ENCODE measurements at places on chromosomes 16 and 17.

- DNase-seq, result peak; percentile 31
These were observed 165.6 kb downstream of the SPECC1 start for GRCh38 chr17:20174588-20175265.

- no peak for DNase-seq
These were observed 8.6 kb upstream of the METTL9 start for GRCh38 chr16:21590796-21591195.

- no peak for DNase-seq
These were observed 54.9 kb upstream of the GPRC5B start for GRCh38 chr16:19939553-19939952.

- peak; percentile 87 for DNase-seq
These were observed 693.3 kb downstream of the CDH11 start for GRCh38 chr16:64428463-64429113.

- no peak for DNase-seq
These were observed 6.4 kb upstream of the MTSS2 start for GRCh38 chr16:70692130-70692872.

- no peak for DNase-seq
These were observed 42.8 kb upstream of the TNRC6A start for GRCh38 chr16:24686678-24687077.

GRCh38 chr17:17364338-17364667 is 61.1 kb downstream of the NT5M start:
- DNase-seq, result no peak

DNA sequence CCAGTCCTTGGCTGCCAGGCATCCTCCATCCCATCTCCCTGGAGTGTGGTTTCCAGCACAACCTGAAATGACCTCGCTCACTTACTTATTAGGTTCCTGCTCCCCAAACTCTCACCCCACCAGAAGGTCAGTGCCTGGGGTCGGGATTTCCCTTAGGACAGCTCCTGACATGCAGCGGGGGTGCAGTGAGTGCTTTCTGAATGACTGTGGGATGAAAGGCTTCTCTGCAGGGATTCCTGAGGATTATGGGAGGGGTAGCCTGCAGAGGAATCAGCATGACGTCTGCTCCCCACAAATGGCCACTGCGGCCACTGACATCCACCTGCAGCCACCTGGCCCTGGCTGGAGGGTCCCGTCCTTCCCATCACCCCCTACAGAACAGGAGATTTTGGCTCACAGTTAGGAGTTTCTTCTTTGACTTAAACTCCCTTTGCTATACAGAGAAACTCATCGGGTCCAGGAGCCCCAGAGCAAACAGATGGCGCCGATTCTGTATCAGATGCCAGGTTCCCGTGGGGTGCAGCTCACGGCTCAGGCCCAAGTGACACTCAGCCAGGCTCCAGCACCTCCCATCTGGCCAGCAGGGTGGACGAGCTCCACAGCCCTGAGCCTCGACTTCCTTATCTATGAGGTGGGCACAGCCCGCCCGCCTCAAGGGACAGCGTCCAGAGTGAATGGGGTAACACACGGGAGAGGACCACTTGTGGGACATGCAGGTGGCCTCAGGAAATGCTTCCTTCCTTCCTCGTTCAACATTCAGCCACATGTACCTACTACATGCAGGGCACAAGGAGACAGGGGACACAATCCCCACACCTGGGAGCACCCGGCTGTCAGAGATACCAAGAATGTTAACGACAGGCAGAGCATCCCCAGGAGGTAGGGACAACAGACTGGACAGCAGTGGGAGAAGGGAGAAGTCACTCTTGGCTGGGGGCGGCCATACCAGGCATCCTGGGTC is 69.8 kb downstream of the RMI2 start:
- no peak for DNase-seq

DNA sequence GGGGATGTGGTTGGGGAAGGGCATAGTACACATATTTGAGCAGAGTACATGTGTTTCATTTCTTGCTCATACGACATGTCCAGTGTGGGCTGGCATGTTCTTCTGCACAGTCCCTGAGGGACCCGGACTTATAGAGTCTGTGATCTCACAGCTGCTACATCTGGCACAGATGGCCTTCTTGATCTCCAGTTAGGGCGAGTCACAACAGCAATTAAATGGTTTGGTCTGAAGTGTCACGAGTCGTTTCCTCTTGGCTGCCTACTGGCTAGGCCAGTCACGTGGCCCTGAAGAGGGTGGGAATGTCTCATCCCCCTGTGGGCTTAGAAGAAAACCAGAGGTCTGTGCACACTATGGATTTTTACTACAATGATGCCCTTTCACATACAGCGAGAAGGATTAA is 443.6 kb downstream of the WWOX start:
- DNase-seq, result no peak

- no peak for DNase-seq
These were observed 91.3 kb upstream of the SEC14L1 start for GRCh38 chr17:77049440-77049839.

GRCh38 chr17:12415031-12415430 is 250.7 kb upstream of the MYOCD start:
- DNase-seq, result peak; percentile 69

GRCh38 chr16:81745704-81746558 is 33.2 kb upstream of the PLCG2 start:
- peak; percentile 56 for DNase-seq

GRCh38 chr17:81139428-81139827 is 25.9 kb upstream of the PVALEF start:
- DNase-seq, result no peak

- DNase-seq, result peak; percentile 87
These were observed 10.9 kb downstream of the COPZ2 start for GRCh38 chr17:48026502-48027321.

DNA sequence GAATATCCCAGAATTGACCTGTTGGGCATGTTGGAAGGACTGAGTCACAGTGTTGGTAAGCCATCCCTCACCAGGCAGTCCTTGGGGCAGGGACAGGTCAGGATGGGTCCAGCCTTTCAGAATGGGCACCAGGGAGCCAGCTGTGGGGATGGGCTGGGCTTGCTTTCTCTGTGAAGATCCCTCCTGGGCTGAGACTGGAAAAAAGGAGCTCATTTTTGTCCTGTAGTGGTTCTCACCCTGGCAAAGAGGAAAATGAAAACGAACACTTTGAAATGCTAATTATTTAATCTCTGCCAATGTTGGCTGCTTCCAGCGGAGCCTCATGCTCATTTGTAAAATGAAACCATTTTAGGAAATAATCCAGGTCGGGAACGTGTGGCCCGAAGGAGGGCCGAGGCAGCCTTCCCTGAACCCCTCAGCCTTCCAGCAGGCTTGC is 237.5 kb upstream of the SALL1 start:
- no peak for DNase-seq

- no peak for DNase-seq
These were observed 2.0 kb downstream of the VAMP2 start for GRCh38 chr17:8160741-8161221.

DNA sequence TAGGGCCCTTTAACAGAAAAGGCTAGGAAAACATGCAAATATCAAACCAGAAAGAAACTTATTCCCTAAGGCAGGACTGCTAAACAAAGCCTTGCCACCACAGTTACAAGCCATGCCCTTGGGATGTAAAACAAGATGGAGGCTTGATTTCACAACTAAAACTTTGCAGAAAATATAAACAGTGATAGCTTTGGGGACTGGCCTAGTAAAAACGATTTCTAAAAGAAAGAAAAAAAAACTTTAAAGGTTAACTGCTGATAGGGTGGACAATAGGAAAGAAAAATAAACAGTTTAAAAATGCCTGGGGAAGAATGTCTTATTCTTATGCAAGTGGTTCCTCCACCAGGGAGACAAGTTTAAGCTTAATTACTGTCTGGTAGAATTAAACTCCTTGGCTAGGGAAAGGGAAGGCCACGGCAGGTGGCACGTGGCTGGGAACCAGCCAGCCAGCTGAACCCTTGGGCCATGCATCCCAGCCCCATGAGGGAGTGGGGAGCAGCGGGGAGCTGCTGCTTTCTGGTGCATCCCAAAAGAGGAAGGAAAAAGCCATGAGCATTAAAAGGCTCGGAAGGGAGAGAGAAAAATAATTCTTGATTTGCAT is 10.7 kb upstream of the TMC5 start:
- no peak for DNase-seq

GRCh38 chr17:9421525-9421924 is 154.1 kb downstream of the STX8 start:
- no peak for DNase-seq

- peak; percentile 74 for DNase-seq
These were observed 12.3 kb upstream of the SALL1 start for GRCh38 chr16:51163366-51163765.

DNA sequence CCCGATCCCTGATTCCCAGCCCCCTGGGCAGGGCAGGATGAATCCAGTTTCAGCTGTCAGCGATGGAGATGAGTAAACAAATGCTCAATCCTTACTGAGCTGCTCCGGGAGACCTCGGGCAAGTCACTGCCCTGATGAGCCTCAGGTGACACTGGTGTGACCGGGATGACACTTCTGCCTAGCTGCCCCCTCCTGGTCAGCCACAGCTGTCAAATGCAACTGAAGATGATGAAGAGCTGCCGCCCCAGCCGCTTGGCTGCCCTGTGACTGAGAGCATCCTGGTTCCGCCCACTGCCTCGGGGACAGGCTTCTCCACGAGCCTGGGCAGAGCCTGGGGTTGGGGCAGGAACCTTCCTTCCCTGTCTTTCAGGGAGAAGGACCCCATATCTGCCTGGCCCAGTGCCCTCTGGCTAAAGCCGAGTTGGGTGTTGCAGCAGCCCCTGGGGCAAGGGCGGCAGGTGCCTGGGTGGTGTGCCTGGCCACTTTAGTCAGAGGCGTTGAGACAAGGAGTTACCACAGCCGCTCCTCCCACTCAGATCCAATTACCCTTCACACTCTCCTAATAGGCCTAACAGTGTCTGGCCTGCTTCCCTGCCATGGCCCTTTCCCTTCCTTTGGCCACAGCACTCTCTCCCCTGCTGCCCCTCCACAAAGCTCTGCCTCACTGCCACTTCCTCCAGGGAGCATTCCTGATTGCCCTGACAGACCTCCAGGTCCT is 5.5 kb downstream of the CCL17 start:
- no peak for DNase-seq

DNA sequence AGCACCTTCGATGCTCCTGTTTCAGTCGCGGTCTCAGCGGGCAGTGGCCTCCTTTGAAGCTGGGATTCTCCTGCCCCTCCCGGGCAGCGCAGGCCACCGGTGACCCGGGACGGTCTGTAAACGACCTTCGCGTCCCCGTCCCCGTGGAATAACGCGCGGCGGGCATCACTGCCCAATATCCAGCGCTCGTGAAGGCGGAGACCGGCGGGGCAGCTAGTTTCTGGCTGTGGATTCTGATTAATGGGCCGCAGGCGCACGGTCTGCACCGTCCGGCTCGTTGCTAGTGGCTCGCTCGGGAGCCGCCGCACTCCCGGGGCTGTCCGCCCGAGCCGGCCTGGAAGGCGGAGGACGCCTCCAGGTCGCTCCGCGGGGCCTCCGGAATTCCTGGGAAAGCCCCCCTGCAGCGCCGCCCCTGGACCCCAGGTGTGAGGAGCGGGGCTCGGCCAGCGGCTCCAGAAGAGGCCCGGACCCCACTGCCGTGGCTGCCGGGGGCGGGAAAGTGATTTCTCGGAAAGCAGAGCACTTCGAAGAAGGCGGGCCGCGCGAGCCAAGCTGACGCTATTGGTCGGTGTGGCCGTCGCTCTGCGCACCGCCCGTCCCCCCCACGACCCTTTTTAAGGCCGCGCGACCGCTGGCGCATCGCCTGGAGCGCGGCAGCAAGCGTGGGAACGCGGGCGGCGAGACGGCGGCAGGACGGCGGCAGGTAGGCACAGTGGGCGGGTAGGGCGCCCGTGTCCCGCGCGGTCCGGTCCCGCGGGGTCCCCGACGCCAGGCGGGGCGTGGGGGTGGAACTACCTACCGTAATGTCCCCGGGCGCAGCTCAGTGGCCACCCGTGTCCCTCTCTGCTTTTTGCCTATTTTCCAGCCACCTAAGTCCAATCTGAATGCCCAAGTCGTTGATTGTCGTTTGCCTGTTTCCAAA is at the start of gene IRF8:
IRF8 (plus strand) TSS at position 642 of the 922 bp plus-strand sequence. CDS start 3,854 bp downstream, outside the sequence.
- peak; percentile 22 for DNase-seq

GRCh38 chr16:85988723-85989313 is 89.9 kb downstream of the IRF8 start:
- no peak for DNase-seq

- no peak for DNase-seq
These were observed 80.7 kb downstream of the HS3ST3B1 start for GRCh38 chr17:14381606-14382005.

DNA sequence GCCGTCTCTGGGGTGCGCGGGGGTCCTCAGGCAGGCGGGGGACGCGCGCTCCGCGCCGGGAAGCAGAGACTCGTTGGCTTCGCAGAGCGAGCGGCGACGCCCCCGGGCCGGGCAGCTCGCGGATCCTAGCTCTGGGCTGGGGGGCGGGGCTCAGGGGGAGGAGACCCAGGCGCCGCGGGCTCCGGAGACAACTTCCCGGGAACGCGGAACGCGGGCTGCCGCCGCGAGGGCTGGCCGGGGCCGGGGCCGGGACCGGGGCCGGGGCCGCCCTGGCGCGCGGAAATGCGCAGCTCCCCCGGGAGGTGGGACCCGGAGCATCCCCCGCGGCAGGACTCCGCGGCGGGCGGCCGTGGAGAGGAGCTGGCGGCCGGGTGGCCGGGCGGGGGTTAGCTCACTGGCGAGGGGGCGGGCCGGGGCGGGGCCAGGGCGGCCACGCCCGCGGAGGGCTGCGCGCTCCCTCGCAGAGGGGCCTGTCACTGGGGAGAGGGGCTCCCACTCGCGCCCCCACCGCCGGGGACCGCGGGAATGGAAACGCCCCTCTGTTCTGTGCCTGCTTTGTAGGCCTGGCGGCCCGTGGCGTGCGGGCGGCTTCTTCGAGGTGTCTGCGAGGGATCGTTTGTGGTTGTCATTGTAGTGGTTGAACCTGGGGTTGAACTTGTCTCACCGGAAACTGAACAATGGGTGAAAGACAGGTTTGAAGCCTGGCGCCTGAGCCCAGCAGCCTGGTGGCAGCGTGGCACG is at the start of gene GAS7:
GAS7 (minus strand) TSS at position 98 of the 741 bp plus-strand sequence.
- DNase-seq, result peak; percentile 66

GRCh38 chr17:36929851-36930582 is 7.3 kb upstream of the LHX1 start:
- no peak for DNase-seq

DNA sequence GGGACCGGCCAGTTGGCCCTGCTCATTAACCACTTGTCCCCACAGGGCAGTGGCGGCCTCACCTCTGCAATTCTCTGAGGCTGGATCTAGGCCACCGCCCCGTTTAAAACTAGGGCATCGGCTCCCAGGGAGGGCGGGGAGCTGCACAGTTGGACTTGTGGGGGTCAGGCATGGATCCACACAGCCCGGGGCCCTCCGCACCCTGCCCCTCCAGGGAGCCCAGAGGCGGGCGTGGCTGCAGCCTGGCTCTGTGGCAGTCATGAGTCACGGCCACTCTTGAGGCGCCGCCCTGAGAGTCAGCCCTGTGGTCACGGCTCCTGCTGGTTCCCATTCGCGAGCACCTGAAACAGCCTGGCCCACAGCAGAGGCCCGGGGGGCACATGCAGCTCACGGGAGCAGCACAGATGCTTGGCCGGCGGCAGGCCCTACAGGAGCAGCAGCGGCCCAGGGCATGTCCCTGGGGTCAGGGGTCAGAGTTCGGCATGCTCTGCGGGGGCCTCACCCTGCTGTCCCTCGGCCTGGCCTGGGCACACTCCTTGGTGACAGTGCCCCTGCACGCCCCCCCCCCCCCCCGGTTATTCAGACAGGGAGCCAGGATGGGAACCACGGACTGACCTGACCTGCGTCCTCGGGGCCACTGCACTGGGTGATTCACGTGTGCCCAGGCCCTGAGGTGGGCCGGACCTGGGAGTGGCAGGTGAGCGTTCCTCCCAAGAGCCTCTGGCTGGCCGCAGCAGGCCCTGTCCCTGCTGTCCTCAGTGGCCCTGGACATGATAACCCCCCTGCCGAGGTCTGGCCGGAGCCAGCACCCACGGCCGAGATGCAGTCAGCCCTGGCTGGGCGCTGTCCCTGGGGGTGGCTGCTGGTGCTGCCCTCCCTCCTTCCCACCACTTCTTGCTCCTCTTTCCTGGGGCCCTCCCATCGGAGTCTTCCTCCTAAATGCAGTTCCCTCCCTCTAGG is 8.2 kb downstream of the CAPN15 start:
- peak; percentile 38 for DNase-seq
